ENCODE measurements at places on chromosomes 4 and X.

- no peak for DNase-seq
Observed at GRCh38 chr4:158015241-158015640, 157.6 kb downstream of the GASK1B start.

- no peak for DNase-seq
Observed at GRCh38 chrX:37817176-37817575, 30.2 kb downstream of the DYNLT3 start.

GRCh38 chr4:173682609-173683008 is 152.6 kb upstream of the HAND2 start:
- DNase-seq = no peak

GRCh38 chr4:148007314-148007760 is 275.4 kb downstream of the ARHGAP10 start:
- no peak for DNase-seq

DNA sequence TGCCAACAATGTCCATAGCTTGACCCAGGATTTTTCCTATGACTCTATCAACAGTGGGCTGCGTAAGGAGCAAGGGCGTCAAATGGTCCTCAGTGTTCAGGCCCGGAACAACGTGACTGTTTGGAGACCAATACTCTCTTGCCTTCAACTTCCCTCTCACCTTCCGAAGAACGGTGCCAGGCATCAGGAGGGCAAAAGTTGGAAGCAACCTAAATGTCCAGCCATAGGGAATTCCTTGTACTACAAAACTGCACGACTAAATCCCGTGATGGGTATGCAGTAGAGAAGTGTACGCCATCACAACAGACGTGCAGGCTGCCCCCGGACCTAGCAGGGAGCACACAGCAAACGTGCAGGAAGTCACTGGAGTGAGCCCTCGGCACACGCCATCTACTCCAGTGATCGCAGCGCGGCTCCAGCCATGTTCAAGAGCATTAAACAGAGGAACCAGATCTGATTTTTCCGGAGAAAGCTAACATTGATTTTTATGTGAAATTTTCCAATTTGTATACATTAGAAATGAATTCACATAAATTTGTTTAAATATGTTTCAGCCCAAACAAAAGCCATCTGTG is 79.0 kb downstream of the JAKMIP1 start:
- DNase-seq = no peak

GRCh38 chr4:24805067-24805466 is 9.7 kb downstream of the SOD3 start:
- no peak for DNase-seq

DNA sequence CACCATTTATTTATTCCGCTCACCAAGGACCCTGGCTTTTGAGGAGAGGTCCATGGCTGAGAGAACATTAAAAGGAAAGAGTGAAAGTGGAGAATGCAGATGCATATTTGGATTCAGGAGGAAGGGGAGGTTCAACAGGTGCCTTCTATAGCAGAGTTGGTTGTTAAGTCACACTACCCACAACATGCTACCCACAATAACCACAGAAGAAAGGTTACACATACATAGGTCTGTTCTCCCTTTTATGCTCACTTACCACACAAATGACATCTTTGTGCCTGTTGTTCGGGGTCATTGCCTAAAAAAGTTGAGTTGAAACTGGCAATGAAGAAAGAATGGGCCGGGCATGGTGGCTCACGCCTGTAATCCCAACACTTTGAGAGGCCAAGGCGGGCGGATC is 587.4 kb downstream of the RPA4 start:
- DNase-seq = no peak

DNA sequence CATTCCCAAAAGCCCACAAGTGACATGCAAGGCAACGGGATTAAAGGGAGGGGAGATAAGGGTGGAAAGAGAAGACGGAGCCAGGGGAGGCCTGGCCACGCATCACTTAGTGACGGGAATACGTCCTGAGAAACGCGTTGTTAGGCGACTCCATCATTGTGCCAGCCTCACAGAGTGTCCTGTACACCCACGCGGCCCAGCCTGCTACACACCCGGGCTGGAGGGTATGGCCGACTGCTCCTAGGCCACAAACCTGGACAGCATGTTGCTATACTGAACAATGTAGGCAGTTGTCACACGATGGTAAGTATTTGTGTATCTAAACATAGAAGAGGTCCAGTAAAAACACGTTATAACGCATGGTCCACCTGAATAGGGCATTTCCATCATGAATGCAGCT is 23.4 kb downstream of the NSG1 start:
- no peak for DNase-seq

DNA sequence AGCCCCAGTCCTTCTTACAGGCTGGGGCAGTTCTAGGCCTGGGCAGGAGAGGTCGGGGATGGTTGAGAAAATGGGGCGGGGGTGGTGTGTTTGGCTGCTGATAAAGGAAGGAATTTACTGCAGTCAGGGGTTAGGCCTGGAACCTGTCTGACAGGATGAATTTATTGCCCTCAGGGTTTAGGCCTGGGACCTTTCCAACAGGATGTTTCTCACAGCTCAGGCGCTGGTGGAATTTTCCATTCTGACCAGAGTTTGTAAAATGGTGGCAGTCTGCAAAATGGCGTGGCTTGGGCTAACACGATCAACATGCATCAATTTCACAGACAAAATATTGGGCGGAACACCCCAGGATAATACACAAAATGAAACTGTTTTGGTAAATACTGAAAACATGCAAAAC is 83.5 kb upstream of the SPIN4 start:
- DNase-seq = no peak

DNA sequence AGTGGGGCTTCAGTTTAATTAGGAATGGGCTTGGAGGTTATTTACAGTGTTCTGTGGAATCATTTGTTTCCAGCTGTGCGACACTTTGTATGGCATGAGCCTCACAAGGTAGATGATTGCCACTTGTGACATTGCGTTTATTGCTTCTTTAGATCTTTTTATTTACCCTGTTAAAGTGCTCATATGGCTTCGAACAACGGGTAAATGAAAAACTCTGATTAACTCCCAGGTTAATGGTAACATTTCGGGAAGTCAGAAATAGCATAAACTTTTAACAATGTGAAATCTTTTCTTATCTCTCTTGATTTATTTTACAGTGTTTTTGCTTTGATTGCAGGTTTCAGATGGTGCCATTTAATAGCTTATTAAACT is 494.3 kb downstream of the IDS start:
- DNase-seq = no peak

- no peak for DNase-seq
Observed at GRCh38 chr4:90996813-90997212, 869.6 kb downstream of the CCSER1 start.

DNA sequence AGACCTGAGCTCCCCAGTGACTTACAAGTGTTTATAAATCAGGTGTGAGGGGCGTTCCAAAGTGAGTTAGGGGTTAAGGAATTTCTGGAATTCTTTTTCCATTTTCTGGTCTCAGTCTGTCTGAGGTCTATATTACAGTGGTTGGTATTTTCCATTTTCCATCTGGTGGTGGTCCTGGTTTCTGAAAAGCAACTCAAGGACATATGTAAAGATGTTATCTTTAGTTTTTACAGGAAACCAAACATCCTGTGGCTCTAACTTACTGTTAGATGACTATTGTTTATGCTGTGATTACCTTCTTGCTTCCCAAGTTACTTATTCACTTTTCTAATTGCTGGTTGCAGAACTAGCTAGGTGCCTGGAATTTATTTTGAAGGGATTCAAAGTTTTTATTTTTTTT is 53.5 kb upstream of the IL21 start:
- DNase-seq = no peak

DNA sequence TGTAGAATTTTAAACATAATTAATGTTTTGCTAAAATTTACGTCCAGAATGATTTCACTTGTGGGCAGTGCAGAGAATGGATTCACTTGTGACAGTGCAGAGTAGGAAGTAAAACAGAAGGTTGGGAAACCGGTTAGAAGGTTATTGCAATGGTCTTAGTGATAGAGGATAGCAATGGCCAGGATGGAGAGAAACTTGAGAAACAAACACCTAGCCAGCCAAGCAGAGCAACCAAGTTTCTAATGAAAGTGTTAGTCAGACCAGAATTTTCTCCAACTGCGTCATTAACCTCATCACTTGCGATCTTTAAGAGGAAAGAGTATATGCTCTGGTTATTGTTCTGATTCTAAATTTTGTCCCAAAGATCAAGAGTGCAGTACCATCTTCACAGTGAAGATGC is 50.0 kb upstream of the TBC1D9 start:
- no peak for DNase-seq

Data from pons (tissue), 1 donor.